ENCODE measurements at places on chromosomes 2 and 18.

DNA sequence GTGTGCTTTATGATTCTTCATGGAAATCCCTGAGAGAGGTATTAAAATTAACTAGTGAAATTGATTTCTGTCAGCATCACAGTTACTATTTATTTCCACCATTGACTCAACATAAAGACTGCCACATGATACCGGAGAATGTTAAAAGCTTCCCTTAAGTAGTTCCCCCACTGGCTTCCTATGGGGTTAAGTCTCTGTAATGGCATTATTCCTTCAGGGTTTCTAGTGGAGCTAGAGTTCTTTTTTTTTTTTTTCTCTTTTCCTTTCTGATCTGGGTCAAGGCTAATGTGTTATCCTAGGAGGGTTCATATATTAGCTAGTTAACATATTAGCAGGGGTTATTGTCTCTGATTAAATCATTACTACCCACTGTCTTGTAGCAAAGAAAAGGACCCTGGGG lies 1919.1 kb upstream of the PIK3C3 start:
- no peak for DNase-seq

GRCh38 chr2:43224131-43224570 lies 2.3 kb downstream of the ZFP36L2 start:
- peak; percentile 83 for DNase-seq

- DNase-seq, result no peak
Measured at GRCh38 chr2:162111958-162112850, 38.2 kb upstream of the DPP4 start.

DNA sequence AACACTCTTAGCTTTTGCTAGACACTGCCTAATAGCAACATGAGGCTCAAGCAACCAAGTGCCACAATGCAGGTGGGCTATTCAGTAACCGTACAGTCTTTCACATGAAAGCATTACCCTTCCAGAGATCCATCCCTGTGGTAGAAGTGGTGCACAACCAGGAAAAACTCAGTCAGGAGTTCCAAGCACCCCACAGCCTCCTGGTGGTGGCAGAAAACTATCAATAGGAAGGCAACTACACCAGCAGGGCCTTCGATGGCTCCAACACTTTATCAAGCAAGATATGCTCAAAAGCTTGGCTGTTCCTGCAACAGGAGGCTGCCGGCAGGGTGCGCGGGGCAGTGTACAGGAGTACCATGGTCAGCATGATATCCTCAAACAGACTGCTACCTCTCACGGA lies 176.1 kb upstream of the DLGAP1 start:
- no peak for DNase-seq

- no peak for DNase-seq
Measured at GRCh38 chr2:181309586-181309985, 147.6 kb upstream of the ITGA4 start.

DNA sequence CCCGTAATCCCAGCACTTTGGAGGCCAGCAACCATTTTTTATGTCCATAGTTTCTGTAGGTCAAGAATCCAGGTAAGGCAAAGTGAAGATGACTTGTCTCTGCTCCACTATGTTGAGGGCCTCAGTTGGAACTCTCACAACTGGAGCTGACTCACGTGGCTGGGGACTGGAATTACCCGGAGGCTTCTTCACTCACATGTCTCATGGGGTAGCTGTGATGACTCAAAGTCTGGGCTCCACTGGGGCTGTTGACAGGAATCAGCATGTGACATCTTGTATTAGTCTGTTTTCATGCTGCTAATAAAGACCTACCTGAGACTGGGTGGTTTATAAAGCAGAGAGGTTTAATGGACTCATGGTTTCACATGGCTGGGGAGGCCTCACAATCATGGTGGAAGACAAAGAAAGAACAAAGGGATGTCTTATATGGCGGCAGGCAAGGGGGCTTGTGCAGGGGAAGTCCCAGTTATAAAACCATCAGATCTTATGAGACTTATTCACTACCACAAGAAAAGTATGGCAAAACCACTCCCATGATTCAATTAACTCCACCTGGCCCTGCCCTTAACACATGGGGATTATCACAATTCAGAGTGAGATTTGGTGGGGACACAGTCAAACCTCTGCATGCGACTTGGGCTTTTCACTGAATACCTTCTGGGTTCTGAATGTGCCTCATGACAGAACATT lies 7.8 kb upstream of the PPP1R1C start:
- DNase-seq, result peak; percentile 66

GRCh38 chr18:6624661-6625311 lies 104.7 kb upstream of the ARHGAP28 start:
- DNase-seq, result peak; percentile 92

GRCh38 chr18:38886235-38886634 lies 1320.6 kb upstream of the CELF4 start:
- no peak for DNase-seq

DNA sequence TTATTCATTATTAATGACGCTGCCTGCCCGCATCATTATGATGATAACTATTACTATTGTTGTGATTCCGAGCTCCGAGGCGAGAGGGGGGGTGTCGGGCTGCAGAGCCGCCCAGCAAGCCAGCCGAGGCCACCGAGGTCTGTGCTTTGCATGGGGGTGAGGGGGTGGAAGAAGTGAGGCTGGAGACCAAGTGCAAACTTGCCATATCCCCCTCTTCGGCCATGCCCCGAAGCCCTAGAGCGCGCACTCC lies 3.6 kb downstream of the BCL11A start:
- no peak for DNase-seq

GRCh38 chr2:9187620-9188214 lies 18.9 kb upstream of the ASAP2 start:
- DNase-seq, result peak; percentile 63

DNA sequence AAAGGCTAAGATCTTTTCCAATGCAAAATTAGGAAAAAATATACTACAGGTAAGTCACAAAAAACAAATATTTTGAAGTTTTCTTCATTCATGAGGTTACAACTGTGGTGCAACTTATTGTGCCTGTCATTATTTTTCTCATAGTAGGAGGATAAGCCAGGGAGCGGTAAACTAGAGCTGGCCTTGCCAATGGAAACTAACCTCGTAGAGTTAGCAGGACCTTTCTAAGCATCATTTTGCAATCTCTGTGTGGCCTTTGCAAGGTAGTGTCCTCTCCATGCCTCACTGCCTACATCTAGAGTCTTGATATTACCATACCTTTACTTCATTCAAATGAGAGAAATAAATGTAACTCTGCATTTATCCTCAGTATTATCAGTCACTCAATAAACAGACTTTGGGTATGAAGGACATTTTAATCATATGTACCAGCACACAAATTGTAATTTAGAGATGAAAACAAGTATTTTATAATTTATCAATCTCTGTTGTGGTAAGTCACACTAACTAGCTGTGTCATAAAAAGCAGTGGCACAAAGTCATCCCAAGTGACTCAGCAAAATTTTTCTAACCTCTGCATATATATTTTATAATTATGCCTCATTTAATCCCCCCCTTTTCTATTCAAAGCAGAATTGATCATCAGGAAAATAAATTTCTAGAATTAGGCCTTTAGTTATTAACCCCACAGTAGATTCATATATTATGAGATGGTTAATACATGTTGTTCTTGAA lies 47.0 kb downstream of the LANCL1 start:
- DNase-seq, result no peak

DNA sequence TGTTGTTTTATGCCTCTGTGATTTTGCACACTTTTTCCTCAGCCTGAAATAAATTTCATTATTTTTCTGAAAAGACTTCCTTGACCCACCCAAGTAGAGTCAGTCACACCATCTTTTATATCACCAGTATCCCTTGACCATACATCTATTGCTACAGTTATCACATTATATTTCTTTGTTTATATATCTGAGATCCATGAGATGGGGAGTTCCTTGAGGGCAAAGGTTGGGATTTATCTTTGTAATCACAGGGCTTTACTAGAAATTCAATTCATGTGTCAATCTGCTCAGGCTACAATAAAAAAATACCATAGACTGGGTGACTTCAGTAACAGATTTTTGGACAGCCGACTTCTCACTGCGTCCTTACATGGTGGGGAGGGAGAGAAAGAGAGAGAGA lies 12.8 kb upstream of the RNF138 start:
- no peak for DNase-seq

DNA sequence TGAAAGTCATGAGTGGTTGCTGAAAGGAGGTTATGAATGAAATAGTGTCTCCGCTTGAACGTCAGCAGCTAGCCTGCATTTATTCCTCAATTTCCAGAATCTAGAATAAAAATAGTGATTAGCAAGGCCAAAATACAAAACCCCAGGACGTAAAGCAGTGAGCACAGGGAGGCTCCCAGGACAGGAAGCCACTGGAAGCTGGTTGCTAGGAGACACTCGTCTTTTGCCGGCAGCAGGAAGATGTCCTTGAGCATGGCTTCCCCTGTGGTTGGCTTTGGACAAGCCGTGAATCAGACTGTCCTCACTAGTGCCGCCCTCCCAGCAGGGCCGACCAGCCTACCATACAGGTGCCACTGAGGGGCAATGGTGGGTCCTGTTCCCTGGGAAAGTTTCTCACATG lies 374.4 kb downstream of the MTX2 start:
- DNase-seq, result peak; percentile 79

GRCh38 chr2:5385596-5385995 lies 306.6 kb upstream of the SOX11 start:
- peak; percentile 16 for DNase-seq

- no peak for DNase-seq
Measured at GRCh38 chr2:156279446-156280150, 52.9 kb downstream of the NR4A2 start.

GRCh38 chr18:54296062-54296461 lies 26.7 kb downstream of the POLI start:
- DNase-seq, result peak; percentile 28

GRCh38 chr2:241066171-241066892 lies 35.8 kb downstream of the MTERF4 start:
- no peak for DNase-seq

GRCh38 chr2:112679484-112679883 lies 33.7 kb downstream of the SLC20A1 start:
- DNase-seq, result no peak

GRCh38 chr18:7038330-7038851 lies 79.2 kb downstream of the LAMA1 start:
- peak; percentile 96 for DNase-seq

GRCh38 chr2:21083482-21083881 lies 39.6 kb upstream of the APOB start:
- DNase-seq, result no peak

DNA sequence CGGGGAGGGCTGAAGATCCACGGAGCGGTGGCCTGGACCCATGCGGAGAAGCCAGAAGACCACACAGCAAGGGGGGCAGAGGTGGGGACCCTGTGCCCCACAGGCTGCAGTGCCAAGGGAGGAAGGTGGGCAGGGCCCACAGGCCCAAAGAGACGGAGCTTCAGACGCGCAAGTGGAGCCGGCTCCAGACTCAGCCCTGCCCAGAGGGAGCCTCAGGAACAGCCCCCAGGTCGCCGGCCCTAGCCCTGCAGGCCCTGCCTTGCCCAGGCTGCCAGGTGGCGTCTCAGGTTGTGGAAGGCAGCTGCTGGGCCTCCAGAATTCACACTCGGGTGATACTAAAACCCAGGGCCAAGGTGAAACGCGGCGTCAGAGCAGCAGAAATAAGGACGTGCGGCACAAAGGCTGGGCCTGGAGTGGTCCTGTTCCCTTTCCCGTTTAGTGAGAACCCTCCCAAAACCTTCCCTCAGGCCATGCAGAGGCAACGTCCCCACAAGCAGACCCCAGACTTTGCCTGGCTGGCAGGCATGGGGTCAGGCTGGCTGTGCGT lies 36.8 kb downstream of the SLC66A2 start:
- no peak for DNase-seq

GRCh38 chr2:97781981-97782380 lies 68.6 kb downstream of the ZAP70 start:
- DNase-seq, result no peak

DNA sequence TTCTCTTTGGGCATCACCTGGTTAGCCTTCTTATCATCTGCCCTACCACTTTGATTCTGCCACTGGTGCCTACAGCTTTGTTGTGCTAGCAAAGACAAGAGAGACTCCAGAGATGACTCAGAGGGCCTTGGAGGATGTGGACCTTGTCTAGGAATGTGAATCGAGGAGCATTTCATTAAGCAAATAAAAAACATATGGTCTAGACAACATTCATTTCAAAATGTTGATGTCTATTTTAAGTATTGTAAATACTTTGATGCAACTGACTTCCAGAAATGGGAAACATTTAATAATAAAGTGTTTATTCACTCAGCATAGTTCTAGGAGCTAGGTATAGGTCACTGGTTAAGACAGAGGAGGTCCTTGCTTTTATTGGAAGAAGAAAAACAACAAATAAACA lies 195.5 kb downstream of the CDCA7 start:
- DNase-seq, result peak; percentile 85

DNA sequence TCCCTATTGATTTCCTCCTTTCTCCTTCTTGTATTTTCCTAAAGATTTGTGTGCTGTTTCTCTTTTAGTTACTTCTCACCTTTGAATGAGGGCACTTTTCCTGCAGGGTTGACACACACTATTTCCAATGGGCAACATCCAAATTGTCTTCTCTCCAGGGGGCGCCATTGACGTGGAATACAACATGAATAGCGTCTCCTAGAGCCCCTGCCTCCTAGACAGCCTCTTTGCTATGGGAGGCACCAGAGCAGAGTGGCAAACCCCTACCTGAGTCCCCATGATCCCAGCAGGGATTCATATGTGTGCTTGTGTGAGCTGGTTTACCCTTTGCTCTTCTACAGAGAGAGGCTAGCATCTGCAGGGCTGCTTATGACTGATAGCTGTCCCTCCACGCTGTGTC lies 61.3 kb upstream of the ITSN2 start:
- DNase-seq, result peak; percentile 52

- DNase-seq, result no peak
Measured at GRCh38 chr18:5603153-5603552, 59.4 kb upstream of the EPB41L3 start.

DNA sequence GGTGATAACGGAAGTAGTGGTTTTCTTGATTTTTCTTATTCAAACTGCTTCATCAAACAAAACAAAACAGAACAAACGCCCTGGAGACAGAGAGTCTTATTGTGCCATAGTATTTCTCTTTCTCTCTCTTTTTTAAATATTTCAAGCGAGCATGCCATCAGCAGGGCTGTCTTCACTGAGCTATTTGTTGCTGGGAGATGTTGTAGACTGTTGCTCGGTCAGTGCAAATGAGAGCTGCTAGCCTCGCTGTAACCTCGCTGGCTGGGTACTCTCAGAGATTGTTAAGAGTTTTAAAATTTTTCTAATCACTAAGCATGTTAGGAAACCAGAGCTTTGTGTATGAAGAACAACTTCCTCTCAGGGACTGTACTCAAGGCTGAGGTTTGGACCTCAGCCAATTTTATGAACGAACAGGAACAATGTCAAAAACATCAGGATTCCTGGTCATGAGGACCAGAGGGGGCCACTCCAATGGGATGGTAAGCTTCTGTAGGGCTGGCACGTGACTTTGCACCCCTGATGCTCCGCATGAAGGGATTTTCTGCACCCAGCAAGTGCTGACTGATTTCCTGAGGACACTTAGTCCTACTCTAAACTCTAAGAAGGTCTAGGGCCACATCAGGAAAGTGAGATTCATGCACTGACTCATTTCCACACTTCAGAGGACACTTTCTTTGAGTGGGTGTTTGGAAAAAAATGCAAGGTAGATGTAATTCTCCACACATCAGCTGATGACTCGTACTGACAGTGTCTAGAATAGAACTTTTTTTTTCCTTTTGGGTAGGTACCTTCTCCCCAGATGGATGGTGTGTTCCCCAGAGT lies 59.8 kb upstream of the IL1R1 start:
- DNase-seq, result peak; percentile 91

Data from fibroblast of skin of right biceps (primary cell).